ENCODE measurements at places on chromosomes 5 and 9.
A peak's percentile ranks its signal among the peaks of the same experiment; 100 is the strongest.

DNA sequence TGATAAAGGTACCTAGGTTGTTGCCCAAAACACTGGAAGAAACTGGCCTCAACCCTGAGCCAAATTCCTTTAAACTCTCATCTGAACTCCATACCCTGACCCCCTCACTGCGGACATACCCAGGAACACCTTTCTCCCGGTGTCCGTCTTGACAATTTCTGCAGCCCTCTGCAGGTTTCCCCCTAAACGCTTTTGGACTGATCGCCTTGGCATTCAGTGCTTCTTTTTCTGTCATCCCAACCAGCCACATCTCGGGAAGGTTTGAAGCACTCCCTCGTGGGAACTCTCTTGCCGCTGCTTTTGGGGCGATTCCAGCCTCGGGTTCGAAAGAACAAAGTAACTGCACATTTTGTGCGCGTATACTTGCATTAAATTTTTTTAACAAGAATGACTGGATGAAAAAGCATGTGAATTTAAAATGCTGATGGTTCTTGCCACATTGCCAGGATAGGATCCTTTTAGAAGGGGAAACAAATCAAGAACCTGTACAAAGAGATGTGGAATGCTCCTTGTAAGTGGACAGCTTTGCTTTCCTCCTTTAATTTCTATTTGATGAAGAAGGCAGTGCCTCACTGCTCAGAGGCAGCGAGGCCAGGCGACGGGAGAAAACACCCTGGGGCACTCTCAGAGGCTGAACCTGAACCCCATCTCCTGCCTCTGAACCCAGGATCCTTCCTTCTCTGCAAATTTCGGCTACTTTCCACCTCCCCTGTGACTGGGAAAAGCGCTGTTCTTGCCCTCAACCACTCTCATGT is 615 bp downstream of the PSMD5 start:
- DNase-seq: no peak

DNA sequence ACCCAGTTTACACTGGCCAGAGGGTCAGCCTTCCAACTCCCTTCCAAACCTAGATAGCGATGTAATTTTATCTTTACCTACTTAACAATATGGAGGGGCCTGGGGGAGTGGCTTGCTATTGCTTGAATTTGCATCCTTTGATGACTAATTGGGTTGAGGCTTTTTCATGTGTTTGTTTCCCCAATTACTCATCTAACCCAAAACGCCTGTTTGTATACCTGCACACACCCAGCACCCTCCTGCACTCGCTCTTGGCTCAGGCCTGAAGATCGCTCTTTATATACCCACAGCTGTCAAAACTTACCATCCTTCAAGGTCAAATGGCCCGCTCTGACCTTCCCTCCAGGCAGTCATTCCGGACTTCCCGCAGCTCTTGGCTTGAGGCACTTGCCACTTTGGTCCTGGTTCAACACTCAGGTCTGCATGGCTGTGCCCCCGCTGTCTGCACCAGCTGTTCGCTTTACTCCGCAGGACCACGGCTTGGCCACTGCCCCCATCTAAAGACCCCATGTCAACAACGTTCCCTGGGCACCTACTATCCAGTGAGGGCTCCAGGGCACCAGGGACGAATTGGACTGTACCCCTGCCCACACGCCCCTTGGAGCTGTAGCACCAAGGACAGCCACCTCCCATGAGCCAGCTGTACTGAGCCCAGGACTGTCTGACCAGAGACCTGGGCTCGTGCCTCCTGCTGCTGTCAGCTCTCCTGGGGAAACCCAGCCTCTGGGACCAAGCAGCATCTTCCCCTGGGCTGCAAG is 76.1 kb upstream of the ADAMTS2 start:
- DNase-seq: no peak

- DNase-seq: no peak
Measured at GRCh38 chr9:130501639-130502038, 56.9 kb downstream of the ASS1 start.

- DNase-seq: peak; percentile 3
Measured at GRCh38 chr9:112380102-112380824, at the start of gene HSDL2. TSS of gene HSDL2 (plus strand) at chr9:112380108. CDS start at chr9:112380164, 56 bp downstream.

GRCh38 chr5:127567026-127567768 is 49.8 kb downstream of the PRRC1 start:
- DNase-seq: no peak

GRCh38 chr9:92728831-92729734 is 35.5 kb downstream of the BICD2 start:
- no peak for DNase-seq

- no peak for DNase-seq
Measured at GRCh38 chr5:56650386-56650785, 165.0 kb upstream of the MAP3K1 start.

DNA sequence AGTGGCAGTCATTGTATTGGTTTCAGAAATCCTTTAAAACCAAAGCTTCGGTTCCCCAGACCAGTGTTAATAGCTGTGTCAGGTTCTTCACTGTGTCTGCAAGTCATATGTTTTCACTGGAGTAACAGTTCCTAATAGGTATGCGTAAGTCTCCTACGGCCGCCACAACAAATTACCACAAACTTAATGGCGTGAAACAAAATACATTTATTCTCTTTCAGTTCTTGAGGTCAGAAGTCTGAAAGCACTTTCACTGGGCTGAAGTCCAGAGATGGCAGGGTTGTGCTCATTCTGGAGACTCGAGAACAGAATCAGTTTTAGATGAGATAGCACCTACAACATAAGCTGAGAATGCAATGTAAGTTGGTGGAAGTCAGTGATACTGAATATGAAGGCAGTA is 556.2 kb downstream of the TLE4 start:
- no peak for DNase-seq

- no peak for DNase-seq
Measured at GRCh38 chr5:61933787-61934626, 372.0 kb upstream of the KIF2A start.

GRCh38 chr5:132017738-132018625 is 6.5 kb upstream of the ACSL6 start:
- no peak for DNase-seq

DNA sequence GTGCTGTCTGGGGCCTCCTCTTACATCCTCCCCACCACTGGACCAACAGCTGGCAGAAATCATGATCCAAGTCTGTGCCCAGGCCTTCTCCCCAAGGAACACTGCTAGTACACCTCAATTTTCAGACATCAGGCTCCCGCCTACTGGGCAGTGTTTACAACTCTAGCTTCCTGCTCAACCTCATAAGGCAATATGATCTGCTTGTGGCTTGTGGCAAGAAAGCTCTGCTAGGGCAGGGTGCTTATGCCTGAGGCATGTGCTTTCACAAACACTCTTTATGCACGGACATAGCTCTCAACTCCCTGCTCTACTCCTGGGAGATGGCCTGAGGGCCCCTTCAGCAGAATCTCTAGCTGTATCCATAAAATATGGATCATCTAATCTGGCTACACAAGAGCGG is 32.5 kb downstream of the SH3TC2 start:
- no peak for DNase-seq

GRCh38 chr5:89282554-89283510 is 399.8 kb upstream of the MEF2C start:
- DNase-seq: no peak

DNA sequence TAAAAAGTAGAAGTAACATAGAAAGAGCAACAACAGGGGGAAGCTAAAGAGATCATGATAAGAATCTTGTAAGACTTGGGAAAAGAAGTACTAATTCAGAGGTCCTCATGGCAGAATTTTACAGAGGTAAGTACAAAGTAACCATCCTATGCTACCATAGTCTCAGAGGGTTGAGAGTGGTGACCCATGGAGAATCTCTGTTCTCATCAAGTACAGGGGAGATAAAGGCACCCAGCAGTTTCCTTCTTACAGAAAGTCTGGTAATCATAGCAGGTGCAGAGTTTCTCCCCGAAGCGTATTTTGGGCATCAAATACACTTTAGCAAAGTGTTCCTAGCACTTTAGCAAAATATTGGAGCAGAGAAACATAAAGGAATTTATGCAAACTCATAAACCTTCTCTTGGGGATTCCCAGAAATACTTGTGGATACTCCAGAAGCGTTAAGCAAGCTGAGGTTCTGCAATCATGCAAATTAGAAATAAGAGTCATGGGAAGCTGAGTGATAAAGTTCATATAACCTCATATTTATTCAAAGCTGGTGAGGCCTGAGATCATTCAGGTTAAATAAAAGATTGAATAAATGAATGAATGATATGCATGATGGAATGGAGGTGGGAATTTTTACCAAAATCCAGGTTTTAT is 101.0 kb upstream of the SMC2 start:
- no peak for DNase-seq

DNA sequence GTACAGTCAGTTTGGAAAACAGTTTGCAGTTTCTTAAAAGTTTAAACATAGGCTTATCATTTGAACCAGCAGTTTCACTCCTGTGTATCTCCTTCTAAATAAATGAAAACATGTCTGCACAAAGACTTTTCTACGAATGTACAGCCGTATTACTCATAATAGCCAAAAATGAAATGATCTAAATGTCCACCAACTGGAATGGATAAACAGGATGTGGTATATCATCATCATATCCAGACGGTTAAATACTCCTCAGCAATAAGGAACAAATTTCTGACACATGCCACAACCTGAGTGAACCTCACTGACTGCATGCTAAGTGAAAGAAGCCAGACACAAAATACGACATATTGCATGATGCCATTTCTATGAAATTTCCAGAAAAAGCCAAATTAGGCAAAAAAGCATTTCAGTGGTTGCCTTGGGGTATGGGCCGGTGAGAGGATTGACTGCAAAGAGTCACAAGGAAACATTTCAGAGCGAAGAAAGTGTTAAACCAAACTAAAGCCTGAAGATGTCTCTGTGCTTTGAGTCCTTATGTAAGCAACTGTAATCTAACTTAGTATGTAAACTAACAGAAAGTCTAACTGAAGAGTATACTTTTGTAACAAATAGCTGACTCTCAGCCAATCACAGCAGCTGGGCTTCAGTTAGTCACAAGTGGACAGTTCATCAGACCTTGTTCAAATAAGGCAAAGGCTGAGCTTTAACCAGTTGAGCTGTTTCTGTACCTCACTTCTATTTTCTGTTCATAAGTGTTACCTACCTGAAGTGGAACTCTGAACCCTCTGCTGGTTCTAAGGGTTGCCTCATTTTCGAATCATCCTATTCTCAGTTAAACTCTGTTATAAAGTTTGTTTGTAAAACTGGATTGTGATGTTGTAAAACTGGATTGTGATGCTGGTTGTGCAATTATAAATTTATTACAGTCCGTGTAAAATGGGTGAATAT is 65.2 kb downstream of the TRIO start:
- DNase-seq: no peak

GRCh38 chr9:24462951-24463350 is 82.7 kb downstream of the IZUMO3 start:
- DNase-seq: no peak

Data from activated CD4-positive, alpha-beta T cell treated with anti-CD3 and anti-CD28 coated beads, Interleukin-2, amount 50 U/mL, for 4 hours (primary cell).